H7 (cell line): ENCODE measurements at places on chromosomes 4 and X. TPM values are rescaled to one million over a fixed set of nuclear protein-coding genes. Genes with fewer than 3 reads are reported as not detected.

TKTL2 gene
- total RNA-seq: not detected in 2 replicates

DNA sequence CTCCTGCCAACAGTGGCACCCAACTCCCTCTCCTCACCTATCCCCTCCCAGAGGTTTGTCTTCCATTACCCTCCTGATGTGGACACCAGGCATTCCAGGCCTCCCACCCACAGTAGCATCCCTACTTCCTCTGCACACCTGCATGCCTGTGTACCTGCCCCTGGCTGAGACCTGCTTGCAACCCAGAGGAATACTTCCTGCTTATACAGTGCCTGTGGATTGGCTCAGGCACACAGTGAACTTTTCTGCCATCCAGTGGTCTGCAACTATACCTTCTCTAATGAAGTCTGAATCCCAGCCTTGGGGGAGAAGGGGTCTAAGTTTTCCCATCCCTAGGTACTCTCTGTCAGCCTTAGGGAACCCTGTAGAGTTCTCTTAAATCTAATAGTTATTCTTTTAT is 169.9 kb downstream of the IQCM start:
- DNase-seq: peak; percentile 23

GRCh38 chrX:130105244-130105643 is 5.1 kb downstream of the ELF4 start:
- no peak for DNase-seq

DNA sequence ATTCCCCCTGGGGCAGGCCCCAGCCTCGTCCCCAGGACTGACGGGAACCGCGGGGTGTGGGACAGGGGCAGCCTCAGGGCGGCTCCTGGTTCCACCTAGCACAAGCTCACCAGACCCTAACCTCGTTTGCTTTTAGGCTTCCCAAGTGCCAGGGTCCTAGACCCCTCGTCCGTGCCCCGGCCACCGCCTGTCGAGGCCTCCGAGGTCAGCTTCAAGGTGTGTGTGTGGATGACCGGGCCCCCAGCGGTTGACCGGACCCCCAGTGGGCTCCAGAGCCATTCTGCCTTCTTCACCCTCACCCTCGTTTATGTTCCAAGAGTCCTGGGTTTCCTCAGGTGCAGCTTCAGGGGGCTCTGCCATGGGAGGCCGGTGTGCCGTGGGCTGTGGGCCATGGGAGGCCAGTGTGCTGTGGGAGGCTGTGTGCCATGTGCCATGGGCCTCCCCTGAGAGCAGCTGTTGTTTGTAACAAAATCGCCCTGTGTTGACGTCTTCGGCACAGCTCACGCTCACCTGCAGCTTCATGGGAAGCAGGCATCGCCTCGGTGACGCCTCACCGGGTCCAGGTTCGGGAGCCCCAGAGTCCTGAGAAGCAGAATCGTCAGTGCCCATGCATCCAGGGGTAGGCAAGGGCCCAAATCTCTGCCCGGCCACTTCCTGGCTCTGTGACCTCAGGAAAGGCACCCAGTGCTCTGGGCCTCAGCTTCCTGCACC is 43.0 kb upstream of the HMX1 start:
- DNase-seq: peak; percentile 39

GRCh38 chrX:25083661-25084060 is 67.9 kb upstream of the ARX start:
- DNase-seq: no peak

GRCh38 chr4:137655302-137655701 is 123.0 kb upstream of the PCDH18 start:
- DNase-seq: no peak

DNA sequence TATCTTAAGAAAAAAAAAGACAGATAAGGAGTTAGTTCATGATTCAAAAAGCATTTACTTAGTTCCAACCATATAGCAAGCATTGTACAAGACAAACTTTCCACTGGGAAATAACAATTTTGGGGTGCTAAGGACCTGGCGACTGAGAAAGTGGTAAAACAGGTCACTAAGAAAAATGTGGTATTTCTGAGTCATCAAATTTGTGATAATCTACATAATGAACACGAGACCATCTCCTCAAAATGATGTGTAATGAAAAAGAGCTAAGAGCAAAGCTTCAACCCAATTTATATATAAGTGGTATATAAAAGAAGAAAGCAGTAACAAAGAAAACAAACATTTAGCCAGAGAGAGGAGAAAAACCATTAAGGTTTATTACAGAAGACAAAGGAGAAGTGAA is 72.3 kb downstream of the FBXW7 start:
- DNase-seq: no peak
